Sciatic nerve (tissue), 2 donors: ENCODE measurements at places on chromosomes 7 and 10. TPM values are rescaled to one million over a fixed set of nuclear protein-coding genes. Genes with fewer than 3 reads are reported as not detected.

Gene HMX3
- not detected for total RNA-seq

- no peak for DNase-seq
Observed at GRCh38 chr10:49747303-49747646, 14.8 kb downstream of the OGDHL start.

Gene SEMA4G
- total RNA-seq = 15.3 TPM

GRCh38 chr7:26419198-26419597, 127.5 kb downstream of the SNX10 start:
- DNase-seq = no peak

Gene UCMA
- total RNA-seq = not detected

DNA sequence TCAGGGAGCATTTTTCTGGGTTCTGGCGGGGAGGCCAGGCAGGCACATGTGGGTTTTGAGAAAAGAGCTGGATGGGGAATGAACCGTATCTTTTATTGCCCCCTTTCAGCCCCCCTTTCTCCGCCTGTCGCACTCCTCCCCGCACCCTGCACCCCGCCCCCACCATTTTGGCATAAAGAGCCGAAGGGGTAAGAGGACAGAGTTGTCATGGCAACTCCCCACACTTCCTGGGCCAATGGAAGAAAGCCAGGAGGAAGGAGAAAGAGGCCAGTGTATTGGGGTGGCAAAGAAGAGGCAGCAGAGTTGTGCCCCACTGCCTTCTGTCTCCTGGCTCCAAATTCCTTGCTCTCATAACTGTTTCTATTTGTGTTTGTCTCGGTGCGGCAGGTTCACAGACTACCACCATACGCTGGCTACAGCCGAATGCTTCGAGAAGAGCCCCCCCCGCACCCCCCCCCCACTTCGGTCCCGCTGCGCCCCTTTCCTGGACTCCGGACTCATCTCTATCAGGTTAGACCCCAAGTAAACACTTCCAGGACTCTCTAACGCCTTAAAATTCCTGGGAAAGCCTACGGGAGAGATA, 3.4 kb downstream of the KCNIP2 start:
- DNase-seq = peak; percentile 68

GRCh38 chr7:53237344-53237913, 202.0 kb downstream of the POM121L12 start:
- DNase-seq = no peak

Gene CHST15
- total RNA-seq = 31.7 TPM

Gene PAPOLB
- total RNA-seq = 0.98 TPM

DNA sequence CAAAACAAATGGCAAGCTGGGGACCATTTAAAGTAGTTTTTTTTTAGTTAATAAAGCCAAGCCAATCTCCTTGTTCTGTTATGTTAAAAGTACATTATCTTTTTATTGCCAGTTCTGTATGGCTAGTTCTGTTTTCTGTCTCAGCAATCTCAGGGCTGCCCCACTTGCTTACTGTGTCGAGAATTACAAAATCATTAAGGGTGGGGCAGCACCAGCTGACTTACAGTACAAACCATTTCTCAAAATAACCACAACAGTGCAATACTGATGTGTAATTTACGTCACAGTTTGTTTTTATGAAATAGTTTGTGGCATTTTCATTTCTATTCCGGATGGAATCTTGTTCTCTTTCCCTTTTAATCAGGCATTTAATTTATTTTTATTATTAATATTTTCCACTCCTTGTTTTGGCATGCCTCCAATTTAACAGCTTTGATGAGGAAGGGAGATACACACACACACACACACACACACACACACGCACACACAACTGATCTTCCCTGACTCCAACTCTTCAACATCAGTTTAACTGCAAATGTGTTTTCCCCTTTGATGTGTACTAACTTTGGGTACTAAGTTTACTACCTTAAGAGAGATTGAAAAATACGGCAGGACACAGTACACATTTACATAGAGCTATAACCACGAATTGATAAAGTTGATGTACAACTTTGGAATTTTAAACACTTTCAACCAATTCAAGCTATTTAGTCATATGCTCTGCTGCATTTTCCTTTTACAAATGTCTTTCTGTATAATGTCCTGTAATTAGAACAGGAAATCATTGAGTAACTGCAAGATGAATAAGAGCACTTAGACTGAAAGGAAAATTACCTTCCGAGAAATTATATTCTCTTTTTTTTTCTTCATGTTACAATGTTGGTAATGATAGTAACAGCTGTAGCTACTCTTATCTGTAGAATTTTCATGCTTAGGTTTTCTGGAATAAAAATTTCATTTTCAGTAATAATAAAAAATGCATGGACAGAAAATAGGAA, 91.5 kb downstream of the ARID5B start:
- peak; percentile 70 for DNase-seq

Gene FXYD4
- not detected for total RNA-seq

DNA sequence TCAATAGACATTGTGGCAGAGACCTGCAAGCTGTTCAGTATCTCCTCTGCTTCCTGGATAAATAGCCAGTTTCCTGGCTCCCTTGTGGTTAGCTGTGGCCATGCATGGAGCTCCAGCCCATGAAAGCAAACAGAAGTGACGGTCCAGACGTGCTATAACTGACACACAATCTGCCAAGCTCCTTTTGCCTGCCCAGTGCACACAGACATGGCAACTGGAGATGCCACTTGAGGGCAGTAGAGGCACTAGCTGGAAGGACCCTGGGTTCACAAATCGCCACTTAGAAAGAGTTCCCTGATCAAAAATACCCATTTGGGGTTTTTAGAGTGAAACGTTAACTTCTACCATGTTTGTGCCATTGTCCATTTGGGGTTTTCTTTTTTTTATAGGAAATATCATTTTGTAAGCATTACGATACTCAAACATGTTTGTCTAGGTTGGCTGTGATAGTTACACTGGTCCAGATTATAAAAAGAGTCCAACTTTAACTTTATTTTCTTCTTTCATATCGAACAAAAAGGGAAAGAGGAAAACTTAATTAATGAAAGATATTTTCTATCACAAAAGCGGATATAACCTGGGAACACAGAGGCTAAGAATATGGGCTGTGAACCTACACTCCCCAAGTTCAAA, 31.3 kb downstream of the KIN start:
- no peak for DNase-seq

GRCh38 chr7:74498996-74499834, 45.5 kb downstream of the GTF2IRD1 start:
- DNase-seq = no peak

GRCh38 chr7:42192066-42192465, 44.9 kb downstream of the GLI3 start:
- no peak for DNase-seq

DNA sequence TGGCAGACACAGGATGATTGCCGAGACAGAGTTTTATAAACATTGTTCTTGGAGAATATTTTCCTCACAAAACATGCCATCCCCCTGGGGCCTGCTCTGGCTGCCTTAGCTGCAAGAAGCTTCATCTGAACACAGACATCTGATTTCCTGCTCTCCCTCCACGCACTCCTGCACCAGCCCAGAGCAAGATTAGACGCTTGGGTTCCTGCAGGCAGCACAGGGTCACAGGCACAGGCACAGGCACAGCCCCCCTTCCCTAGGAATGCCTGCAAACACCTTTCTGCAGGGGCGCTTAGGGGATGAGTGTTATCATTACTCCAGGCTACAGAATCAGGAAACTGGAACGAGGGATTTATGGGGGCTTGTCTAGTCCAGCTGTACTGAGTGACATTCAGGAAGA, 450.3 kb downstream of the GRID1 start:
- no peak for DNase-seq

GRCh38 chr7:35380739-35381224, 126.9 kb upstream of the TBX20 start:
- no peak for DNase-seq

DNA sequence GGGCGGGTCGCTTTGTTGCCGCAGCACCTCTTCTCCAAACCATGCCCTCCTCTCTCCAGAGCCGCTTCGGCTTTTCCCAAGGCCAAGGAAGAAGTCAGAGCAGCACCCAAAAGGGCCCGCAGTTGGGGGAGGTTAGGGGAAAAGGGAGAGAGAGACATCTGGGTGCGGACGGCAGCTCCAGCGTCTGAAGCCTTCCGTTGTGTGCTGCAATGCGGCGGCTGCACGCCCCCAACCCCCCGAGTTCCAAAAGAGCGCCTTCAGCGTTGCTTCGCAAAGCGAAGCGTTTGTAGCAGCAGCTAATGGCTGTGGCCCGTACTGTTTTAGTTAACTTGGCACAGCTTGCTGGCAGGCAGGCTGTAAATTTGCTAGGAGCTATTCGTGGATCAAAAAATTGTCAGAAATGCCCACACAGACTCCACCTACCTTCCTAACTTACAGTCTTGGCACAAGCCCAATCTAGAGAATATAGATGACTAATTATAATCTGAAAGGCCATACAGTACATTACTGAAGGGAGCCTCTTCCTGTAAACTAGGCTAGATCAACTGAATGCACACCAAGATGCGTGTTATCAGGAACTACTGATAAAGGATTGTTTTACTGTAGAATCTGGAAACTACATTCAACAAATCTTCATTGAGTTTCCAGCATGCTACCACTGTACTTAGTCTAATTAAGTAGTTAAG, 1.1 kb upstream of the KBTBD2 start:
- DNase-seq = peak; percentile 66

DNA sequence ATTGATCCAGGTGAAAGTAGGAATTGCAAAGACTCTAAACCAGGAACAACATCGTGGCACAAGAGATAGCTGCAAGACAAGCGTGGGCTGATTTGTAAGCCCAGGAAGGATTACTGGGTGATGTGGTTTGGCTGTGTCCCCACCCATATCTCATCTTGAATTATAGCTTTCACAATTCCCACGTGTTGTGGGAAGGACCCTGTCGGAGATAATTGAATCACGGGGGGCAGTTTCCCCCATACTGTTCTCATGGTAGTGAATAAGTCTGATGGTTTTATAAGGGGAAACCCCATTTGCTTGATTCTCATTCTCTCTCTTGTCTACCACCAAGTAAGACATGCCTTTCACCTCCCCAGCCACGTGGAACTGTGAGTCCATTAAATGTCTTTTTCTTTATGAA, 59.5 kb downstream of the ST8SIA6 start:
- no peak for DNase-seq

- DNase-seq = no peak
Observed at GRCh38 chr7:51289623-51290303, 26.8 kb downstream of the COBL start.

Gene SGCE
- 132 TPM for total RNA-seq

GRCh38 chr7:4013793-4014192, 668.3 kb upstream of the FOXK1 start:
- DNase-seq = no peak

DNA sequence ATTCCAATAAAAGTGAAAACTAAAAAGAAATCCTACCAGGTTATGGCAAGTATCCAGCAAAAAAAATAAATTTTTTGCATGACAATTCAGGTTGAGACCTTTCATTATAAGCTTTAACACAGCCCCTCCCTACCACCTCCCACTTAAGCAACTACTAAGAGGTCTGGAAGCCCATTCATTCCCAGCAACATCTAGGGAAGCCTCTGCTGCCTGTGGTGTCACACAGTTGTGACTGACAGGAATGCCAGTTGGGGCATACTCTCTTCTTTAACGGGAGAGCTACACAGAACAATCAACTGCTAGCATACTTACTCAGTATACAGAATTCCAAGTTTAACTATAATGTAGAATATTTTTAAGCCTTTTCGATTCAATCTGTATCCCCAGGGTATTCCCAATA, 27.8 kb downstream of the ABI1 start:
- DNase-seq = no peak

DNA sequence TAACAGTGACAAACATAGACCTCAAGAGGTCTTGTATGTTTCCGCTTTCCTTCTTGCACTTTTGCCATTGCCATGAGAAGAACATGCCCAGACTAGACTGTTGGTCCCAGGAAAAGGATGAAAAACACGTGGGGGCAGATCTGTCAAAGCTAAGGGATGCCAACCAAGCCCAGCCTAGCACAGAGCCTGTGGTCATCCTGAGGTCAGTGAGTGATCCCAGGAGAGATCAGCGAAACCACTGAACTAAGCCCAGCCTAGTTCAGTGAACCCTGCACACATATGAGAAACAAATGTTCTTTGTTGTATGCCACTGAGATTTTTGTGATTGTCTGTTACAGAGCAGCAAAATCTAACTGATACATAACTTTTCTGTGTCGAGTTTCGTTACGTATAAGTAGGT, 718.8 kb downstream of the MAGI2 start:
- DNase-seq = no peak

DNA sequence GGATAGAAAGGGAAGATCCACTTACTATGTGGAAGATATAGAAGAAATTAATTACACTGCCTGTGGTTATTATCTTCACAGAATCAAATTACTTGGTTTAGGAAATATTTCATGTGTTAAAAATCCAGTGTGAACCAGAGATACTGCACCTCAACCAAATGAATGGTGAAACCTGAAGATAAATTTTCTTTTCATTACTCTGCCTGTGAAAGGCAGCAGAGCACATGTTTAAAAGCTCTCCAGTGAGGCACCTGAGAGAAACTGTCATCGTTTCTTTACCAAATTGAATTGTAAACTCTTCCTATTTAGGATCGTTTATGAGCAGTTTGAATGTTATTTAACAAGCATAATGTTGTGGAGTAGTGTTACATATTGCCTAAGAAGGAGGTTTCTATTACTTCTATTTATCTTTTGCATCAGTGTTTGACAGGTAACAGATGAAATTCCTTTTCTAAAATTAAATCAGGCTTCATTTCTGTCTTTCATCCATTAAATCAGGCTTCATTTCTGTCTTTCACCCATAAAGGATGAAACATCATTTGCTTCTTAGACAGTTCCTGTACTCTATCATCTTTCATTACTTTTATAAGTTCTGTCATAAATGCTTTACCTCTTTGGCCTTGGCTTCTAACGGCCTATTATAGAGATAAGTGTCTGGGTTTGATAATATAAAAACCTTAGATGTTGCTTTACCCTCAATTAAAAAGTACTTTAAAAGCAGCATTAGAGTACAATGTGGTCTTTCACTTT, 266.6 kb downstream of the NXPH1 start:
- no peak for DNase-seq

DNA sequence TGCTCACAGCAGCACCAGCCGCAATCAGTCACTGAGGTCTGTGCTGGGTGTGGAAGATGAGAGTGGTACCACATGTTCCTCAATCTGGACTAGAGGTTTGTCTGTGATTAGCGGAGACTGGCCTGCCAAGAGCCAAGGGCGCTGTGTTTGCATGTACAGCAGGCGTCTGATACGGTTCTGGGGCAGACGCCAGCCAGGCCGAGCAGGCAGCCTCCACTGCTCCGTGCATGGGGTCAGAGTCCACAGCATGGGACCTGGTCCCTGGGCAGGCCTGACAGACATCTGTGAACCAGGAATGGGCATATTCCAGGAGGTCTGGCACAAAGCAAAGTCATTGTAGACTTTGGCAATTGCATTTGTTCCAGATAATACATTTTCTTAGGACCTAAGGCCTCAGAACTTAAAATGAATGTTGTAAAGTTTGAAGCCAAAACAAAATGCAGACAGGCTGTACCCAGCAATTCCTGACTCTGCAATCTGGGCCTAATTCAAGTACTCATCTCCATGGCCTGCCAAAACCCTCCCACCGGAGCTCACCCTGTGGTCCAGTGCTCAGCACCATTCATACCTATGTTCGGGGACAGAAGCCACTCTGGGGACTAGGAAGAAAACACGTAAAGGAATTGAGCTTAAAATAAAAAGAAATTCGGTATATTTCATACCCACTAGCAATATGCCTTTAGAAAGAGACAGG, 50.0 kb upstream of the FAM20C start:
- peak; percentile 62 for DNase-seq

Gene LRRC61
- 5.8 TPM for total RNA-seq

Gene VIPR2
- 2.0 TPM for total RNA-seq

Gene PNLIPRP1
- 1.2 TPM for total RNA-seq

- no peak for DNase-seq
Observed at GRCh38 chr7:129436335-129436923, 2.2 kb downstream of the STRIP2 start.
